Globus pallidus (tissue), 1 donor: ENCODE measurements at places on chromosomes 7 and 10.

DNA sequence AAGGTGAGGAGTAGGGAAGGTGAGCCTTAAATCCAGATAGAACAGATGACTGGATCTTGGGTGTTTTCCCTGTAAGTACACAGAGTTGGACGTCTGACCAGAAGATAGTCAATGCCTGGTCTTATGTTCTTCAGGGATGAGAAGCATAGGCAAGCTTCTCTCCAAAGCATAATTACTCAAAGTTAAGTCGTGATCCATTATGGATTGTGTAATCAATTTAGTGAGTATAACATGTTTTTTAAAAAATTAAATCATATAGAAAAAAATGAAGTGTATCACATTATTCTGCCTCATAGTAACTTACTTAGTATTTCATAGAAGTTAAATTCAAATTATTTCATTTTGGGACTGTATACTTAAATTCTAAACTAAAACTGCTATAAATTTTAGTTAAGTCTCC is 39.7 kb downstream of the KDM7A start:
- DNase-seq = no peak

GRCh38 chr10:107800061-107800460 is 635.6 kb upstream of the SORCS1 start:
- no peak for DNase-seq

DNA sequence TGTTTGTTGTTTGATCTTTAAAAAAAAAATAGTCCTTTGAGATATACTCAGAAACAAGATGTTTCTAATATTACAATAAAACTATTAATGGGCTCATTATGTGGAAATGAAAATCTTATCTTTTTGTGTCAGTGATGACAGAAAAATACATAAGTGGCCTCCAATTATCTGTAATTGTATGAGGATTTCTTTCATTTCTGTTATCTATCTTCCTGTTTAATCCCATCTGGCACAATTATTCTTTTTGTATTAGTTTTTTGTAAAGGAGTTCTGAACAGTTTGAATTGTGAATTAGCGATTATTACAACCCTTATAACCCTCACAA is 270.8 kb downstream of the BBS9 start:
- no peak for DNase-seq

DNA sequence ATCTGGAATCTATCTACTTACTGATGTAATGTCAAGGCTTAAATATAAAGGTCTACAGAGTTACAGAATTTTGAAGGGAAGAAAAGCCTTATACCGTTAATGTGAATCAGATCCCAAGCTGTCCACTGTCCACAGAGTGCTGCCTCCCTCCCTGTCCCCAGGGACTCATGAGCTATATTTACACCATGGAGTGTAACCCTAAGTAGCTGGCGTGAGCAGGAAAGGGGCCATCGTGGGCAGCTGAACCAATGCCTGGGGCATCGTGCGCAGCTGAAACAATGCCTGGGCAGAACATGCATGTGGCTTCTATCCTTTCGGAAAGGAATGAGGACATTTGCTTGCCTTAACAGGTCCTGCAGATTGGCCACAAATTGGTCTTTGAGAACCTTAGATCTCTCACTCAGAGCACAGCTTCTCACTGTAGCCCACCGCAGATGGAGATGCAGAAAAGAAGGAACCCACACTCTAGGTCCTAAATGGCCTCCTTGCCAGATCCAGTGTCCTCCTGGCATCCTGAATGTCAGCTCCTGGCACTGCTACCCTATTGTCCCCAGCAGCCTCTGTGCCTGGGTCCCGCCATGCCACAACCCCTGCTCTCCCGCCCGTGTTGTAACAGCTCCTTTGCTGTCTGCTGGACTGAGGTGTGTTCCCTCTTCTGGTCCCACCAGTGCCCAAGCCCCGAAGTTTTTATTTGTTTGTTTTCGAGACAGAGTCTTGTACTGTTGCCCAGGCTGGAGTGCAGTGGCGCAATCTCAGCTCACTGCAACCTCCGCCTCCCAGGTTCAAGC is 30.3 kb downstream of the CCDC3 start:
- no peak for DNase-seq

- no peak for DNase-seq
Measured at GRCh38 chr10:48523212-48523819, 81.6 kb downstream of the ARHGAP22 start.

DNA sequence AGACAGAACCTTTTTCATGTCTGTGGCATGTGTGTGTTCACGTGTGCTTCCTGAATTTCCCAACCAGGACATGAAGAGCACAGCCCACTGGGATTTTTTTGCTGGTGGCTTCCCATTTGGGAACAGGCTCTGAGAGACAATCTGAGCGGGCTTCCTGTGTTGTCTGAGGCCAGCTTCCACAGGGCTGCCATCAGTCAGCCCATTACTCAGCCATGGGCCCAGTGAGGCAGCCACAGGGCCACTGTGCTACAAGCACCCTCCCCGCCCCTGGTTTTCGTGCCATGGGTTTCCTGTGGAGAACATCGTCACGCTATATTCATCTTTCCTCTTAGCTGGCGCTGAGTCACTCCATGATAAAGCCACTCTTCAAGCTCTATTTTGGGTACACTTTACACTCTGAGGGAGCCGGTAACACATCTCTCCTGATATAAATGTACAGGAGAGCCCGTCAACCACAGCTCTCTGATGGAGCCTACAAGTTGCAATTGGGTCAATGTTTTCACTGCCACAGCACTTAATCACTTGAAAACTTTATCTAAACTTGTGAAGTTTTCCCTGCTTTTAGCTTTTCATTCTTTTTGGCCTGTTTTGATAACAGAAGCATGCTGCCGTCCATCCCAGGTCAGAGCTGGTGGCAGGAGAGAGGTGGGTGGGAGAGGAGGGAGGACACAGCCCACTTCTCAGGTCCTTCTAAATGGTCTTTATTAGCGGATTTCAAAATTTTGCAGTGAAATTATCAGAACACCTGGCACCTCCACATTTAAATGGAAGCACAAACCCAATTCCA is 96.9 kb downstream of the HIPK2 start:
- DNase-seq = no peak

DNA sequence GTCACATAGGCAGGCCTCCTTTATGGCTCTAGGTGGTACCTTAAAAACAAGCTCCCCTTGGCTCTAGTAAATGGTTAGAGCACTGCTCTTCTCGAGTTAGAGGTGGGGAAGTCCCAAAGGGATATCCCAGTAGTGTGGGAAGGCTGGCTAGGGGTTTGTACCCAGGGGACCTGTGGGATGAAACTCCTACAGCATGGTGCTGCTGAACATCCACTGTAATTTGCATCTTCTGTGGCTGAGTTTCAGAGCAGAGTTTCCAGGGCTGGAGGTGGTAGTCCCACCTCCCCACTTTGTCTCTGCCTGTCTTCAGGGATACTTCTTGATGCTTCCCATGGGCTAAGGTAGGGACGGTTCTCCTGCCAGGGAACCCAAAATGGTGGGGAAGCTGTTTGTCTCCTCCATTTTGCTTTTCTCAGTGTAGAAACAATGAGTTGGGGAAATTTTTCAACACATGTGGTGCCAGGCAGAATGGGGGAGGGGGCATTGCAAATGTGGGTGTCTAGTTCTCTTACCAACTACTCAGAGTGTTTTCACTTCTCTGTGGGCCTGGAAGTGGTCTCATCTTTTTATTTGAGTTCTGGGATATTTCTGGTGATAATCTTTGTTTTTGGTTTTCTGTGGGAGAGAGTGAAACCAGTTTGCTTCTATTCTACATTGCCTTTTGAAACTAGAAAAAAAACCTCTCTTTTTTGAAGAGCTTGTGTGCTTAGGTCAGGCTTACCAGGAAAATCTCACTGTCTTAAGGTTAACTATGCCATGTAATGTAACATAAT is 36.3 kb downstream of the SCART1 start:
- no peak for DNase-seq

GRCh38 chr10:110762109-110762848 is 109.4 kb upstream of the PDCD4 start:
- DNase-seq = no peak

- no peak for DNase-seq
Measured at GRCh38 chr7:148083448-148083847, 507.1 kb upstream of the C7orf33 start.

DNA sequence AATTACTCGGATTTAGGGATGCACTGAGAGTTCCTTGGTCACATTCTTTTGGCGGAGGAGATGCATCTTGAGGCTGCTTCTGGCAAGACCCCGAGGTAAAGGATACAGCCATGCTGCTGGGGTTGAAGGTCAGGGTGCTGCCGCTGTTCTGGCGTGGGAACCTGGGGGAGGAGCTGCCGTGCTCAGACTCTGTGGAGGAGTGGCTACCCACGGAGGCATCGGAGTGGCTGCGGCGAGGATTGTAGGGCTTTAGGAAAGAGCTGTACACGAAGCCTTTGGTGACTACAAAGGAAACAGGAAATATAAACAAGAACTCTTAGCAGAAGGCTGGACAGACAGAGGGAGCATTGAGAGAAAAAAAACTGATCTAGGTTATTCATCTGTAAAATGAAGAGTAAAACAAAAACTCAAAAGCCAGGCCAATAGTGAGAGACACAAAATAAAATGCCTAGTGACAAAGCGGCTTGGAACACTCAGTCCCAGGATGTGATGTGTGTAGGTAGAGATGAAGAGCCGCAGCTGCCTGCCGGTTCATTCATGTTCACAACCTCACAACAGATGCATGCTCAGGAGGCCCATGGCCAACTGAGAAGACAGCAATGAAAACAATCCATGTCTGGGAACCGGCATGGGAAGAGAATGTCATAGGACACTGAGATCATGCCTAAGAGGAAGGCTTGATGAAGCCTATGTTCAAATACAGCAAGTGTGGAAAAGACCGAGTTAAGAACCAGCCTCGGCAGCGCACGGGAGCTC is 97.8 kb downstream of the ABCC2 start:
- DNase-seq = no peak

DNA sequence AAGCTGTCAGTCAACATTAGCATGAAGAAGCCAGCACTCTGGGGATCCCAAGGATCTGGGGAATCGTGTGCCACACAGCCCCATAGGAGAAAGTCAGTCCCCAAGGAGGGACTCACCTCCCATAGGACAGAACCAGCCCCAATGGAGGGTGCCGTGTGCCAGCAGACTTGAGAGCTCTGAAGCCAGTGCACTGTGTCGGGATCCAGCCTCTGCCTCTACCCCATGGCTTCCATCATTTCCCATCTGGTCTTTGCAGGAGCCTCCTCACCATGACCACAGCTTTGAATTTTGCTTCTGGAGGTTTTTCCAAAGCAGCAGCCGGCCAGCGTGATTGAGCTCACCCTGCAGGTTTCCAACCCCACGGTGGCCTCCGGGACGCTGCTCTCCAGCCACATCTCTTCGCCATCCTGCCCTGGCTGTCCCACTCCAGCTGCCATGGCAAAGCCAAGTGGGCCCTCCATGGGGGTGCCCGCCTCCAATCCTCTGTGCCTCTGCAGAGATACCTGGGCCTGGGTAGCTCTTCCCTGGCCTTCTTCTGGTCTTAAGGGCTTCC is 171.8 kb upstream of the SHH start:
- no peak for DNase-seq

- DNase-seq = no peak
Measured at GRCh38 chr10:19872504-19873271, 56.5 kb downstream of the PLXDC2 start.

- DNase-seq = peak; percentile 45
Measured at GRCh38 chr7:86904949-86905834, 154.3 kb downstream of the ELAPOR2 start.

- no peak for DNase-seq
Measured at GRCh38 chr7:47227762-47228177, 354.1 kb downstream of the TNS3 start.

- DNase-seq = peak; percentile 61
Measured at GRCh38 chr10:91551856-91552255, 81.0 kb downstream of the PPP1R3C start.

GRCh38 chr7:67301667-67302066 is 305.0 kb downstream of the TYW1 start:
- DNase-seq = no peak

- DNase-seq = no peak
Measured at GRCh38 chr7:83519240-83519639, 129.7 kb downstream of the SEMA3E start.

GRCh38 chr7:96349572-96349971 is 27.7 kb upstream of the SLC25A13 start:
- DNase-seq = no peak

- DNase-seq = no peak
Measured at GRCh38 chr7:82567841-82568240, 124.3 kb upstream of the CACNA2D1 start.

GRCh38 chr7:131015657-131015958 is 281.6 kb upstream of the KLF14 start:
- no peak for DNase-seq

DNA sequence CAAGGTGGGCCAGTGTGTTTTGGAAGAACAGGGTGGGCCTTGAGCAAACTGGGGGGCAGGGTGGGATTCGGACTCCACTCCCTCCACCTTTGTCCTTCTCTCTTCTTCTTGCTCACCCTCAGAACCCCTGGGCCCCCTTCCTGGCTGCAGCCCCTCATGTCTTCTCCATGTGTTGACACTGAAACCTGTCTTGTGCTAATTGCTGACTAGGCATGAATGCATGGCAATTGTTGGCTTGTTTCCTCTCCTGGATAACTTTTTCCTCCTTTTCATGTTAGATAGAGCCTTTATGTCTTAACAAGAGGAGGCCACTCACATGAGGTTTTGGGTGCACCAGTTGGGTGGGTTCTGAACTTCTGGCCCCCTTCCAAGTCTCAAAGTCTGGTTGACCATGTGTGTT is 181.6 kb upstream of the MKI67 start:
- no peak for DNase-seq

DNA sequence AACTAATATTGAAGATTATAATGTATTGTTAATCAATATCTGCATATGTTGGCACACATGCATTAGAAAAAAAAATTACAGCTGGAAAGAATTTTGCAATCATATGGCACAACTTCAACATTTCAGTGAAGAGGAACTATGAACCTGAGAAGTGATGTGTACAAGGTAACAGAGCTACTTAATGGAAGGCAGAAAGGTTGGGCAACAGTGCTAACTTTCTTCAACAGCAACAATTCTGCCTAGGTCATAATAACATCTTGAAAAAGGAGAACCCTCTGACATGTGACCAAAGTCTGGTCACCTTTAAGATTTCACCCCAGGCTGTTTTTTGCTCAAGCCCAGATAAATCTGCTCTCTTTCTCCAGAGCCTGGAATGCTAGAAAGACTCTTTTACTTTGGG is 47.9 kb upstream of the SKAP2 start:
- no peak for DNase-seq

GRCh38 chr10:24344279-24344678 is 135.3 kb downstream of the KIAA1217 start:
- DNase-seq = no peak

- peak; percentile 9 for DNase-seq
Measured at GRCh38 chr10:123096452-123096851, 39.3 kb upstream of the HMX3 start.

DNA sequence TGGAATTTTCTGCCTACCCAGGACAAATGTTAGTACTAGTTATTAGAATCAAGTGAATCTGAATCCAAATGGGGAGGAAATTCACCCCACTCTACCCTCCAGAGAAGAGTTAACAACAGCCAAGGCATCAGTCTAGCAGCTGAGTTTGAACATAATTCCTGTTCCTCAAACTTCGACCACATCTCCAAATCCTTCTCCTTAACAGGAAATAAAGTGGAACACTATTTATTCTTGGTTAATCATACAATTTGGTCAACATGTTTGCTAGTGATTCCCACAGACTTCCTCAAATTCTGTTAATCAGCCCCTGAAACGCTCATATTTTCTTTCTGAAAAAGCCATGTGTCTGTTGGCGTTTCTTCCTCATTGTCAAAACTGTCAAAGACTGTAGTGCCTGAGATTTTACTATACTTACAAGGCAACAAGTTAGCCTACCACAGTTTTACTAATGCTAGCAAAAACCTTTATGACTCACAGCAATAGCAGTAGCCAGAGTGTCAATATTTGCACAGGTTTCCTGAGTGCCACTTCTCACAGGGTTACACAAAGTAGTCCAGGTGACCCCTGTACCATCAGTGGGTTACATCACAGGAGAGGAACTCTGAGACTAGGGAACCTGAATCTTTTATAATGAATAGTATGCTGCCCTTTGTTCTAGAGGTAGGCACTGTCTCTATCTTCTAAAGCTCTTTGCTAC is 202.9 kb downstream of the GRM3 start:
- DNase-seq = no peak
